ENCODE measurements at places on chromosomes 3 and 15.

DNA sequence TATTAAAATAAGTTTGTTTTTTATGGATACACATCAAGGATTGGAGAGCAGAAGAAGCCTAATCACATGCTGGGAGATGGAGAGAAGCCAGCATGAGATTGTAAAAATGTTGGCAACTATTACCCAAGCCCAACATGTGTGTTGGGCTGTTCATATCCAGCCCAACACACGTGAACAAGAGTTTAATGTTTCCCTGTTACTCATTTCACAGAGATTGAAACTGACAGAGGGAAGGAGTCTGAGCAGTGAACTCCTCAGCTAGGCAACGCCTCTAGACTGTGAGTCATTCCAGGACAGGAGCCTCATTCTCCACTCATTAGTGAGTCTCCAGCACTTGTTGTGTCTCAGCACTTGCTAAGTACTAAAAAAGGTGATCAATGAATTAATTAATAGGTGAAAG lies 43.2 kb upstream of the CMSS1 start:
- no peak for DNase-seq

- DNase-seq, result no peak
These were observed 8.8 kb downstream of the CCDC33 start for GRCh38 chr15:74244822-74245341.

DNA sequence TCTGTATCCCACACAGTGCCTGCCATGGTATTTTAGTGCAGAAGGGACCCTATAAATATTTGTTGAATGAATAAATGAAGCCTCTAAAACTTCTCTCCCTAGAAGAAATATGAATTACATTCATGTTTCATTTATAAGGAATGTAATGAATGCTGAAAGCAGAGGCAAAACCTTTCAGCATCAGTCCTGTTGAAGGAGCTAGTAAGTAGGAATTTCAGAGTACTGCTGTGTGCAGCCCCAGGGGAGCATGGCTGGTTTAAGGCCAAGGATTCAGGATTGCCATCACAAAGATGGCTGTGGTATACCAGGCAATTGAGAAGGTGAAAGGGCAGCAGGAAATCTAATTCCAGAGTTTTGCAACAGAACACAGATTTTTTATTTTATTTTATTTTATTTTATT lies 1131.4 kb downstream of the IGSF11 start:
- no peak for DNase-seq

GRCh38 chr15:40388941-40389823 lies 6.7 kb downstream of the KNSTRN start:
- no peak for DNase-seq

- DNase-seq, result no peak
These were observed 305.5 kb downstream of the GRM7 start for GRCh38 chr3:7166460-7166859.

GRCh38 chr3:191329654-191330529 lies at the start of gene UTS2B:
TSS of gene UTS2B (minus strand) at chr3:191330526. CDS start at chr3:191282189, 48,337 bp downstream.
- no peak for DNase-seq

DNA sequence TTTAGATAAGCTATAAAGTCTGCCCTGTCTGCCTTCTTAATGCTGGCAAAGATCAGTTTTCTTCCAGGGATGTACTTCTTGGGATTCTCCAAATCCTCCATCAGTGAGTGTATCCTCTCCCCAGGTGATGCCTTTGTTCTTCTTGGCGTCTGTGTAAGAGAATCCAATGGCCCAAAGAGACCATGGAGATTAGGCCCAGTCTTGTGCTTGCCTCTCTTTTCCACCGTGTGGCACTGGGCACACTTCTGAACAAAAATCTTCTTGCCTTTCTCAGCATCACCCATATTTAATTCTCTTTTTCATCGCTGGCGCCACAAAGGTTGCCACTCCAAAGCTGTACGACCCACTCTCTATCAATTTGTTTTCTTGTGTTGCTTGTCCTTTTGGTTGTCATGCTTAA lies 32.2 kb upstream of the TAMM41 start:
- DNase-seq, result no peak

All from activated T-helper 1 cell treated with anti-CD3 and anti-CD28 coated beads, Interleukin-2, amount 50 U/mL, for 16 hours (primary cell).